ENCODE measurements at places on chromosomes 4 and X. TPM values are rescaled to one million over a fixed set of nuclear protein-coding genes. Genes with fewer than 3 reads are reported as not detected.

DNA sequence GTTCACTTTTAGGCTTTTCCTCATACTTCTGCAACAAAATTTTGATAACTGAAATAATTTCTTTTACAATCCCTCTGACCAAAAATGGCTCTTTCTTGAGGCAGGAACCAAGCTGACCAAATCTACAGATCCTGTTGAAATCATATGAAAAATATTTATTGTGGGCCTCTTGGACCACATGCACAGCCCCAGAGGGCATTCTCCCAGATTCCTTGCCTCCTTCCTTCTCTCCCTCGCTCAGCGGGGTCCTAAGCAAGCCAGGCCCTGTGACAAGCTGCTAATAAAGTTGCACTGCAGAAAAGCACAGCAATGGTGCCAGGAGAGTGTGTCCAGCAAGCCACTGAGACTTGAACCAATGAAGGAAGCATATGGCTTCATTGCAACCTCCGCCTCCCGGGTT lies 40.7 kb downstream of the PRDM5 start:
- DNase-seq, result no peak

CT45A2 gene
- total RNA-seq, result not detected

HTN3 gene
- not detected for total RNA-seq

- DNase-seq, result no peak
Observed at GRCh38 chr4:104531390-104531789, 36.7 kb upstream of the CXXC4 start.

GRCh38 chr4:108366716-108367115 lies 198.0 kb upstream of the LEF1 start:
- no peak for DNase-seq

GRCh38 chrX:28756647-28757046 lies 169.4 kb downstream of the IL1RAPL1 start:
- DNase-seq, result no peak

GRCh38 chr4:3444351-3445110 lies 2.8 kb downstream of the HGFAC start:
- no peak for DNase-seq

- no peak for DNase-seq
Observed at GRCh38 chr4:140130677-140131076, 23.3 kb downstream of the MAML3 start.

SLC25A53 gene
- 1.3 TPM for total RNA-seq

TMA16 gene
- 60.1 TPM for total RNA-seq

LARP7 gene
- 37.0 TPM for total RNA-seq

ASB5 gene
- total RNA-seq, result not detected

TRIML2 gene
- total RNA-seq, result 102 TPM

PHEX gene
- total RNA-seq, result 0.11 TPM

GRCh38 chr4:160724063-160724462 lies 1439.7 kb downstream of the FSTL5 start:
- DNase-seq, result no peak

- no peak for DNase-seq
Observed at GRCh38 chrX:69741721-69742120, 125.8 kb downstream of the EDA start.

DNA sequence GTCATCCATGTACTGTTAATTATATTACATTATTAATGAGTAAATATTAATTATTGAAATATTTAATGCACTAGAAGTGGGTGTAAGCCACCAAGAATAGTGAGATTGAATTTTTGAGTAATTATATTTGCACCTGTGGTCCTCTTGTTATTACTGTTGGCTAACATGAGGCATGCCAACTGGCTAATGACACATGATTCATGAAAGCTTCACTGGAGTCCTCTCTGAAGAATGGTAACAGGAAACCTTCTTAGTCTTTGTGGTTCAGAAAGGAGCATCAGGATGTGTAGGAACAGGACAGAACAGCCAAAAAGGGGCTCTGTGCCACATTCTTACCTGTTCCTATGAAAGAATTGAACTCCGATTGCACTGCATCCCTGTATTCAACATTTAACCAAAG lies 65.2 kb downstream of the SLC4A4 start:
- no peak for DNase-seq

DNA sequence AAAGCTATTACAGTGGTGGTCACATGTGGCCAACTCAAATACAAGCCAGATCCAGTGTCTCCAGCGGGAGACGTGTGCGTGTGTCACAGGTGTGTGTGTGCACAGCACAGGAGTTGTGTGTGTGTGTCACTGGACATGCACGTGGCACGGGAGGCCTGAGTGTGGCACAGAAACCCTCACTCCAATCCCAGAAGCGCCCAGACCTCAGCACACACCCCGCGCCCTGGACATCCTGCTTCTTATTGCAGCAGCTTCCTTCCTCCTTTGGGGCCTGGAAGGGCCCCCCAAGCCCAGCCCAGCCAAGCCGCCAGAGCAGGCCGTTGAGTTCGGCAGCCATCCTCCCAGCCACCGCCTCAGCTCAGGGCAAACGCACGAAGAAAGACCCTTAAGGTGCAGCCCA lies 37.9 kb downstream of the ACOX3 start:
- DNase-seq, result no peak

TLR7 gene
- total RNA-seq, result not detected

GRCh38 chr4:47373709-47374108 lies 89.8 kb downstream of the COMMD8 start:
- DNase-seq, result no peak

- no peak for DNase-seq
Observed at GRCh38 chr4:153880983-153881382, 92.1 kb upstream of the SFRP2 start.

VAMP7 gene
- 23.7 TPM for total RNA-seq

DNA sequence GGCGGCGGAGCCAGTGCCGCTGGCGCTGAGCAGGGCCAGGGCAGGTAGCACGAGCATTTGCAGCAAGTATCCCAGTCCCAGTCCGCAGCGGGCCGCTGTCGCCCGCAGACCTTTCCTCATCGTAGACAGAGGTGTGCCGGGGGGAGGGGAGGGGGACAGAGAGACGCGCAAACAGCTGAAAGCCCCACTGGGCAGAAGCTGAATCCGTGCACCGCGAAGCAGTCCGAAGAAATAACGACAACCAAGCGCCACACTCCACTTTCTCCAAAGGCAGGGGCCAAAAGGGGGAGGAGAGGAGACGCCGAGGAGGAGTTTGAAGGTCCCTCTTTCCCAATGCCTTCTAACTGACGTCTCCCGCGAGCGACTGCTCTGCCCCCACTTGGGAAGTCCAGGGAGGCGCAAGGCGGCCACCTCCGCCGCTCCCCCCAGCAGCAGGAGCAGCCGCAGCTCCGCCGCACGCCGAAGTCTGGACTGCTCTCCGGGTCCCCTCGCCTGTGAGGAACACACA lies at the start of gene UNC5C:
Gene UNC5C, minus strand, starts transcription at position 236 of the 508 bp plus-strand sequence.
- peak; percentile 78 for DNase-seq

DNA sequence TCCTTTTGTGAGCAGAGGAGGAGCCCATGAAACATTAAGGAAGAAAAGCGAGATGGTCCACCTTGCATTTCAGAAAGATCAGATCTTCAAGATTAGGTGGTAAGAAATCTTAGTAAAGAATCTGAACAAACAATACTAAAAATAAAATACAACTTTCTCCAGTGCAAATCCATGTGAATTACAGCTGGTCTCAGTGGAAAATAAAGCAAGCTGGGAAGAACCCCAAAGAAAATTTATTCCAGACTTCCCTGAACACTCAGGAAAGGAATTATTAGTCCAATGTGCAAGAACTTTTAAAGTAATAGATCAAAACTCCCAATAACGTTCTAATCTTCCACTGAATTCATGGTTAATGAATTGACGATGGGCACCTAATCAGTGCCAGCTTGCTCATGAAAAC lies 37.3 kb upstream of the C1QTNF7 start:
- no peak for DNase-seq

GRCh38 chr4:154478128-154478527 lies 13.5 kb downstream of the DCHS2 start:
- no peak for DNase-seq

GRCh38 chr4:13329963-13330362 lies 154.2 kb downstream of the RAB28 start:
- DNase-seq, result no peak

DNA sequence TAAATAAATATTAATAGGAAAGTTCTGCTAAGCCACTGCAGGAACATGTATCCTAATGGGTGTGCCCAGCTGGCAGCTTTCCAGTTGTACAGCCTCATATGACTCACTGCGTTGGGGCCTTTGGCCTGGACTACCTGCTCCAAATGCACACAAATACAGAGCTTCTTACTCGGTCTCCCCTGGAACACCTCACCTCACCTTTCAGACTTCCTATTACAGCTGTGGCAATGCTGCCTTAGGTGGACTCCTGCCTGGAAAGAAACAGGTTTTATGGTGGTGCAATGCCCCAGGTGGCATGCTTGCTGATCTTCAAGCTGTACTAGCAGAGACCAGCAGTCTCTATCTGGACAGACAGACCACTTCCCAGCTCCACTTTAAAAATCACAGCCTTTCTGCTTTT lies 85.7 kb upstream of the EXOC1L start:
- DNase-seq, result no peak

DNA sequence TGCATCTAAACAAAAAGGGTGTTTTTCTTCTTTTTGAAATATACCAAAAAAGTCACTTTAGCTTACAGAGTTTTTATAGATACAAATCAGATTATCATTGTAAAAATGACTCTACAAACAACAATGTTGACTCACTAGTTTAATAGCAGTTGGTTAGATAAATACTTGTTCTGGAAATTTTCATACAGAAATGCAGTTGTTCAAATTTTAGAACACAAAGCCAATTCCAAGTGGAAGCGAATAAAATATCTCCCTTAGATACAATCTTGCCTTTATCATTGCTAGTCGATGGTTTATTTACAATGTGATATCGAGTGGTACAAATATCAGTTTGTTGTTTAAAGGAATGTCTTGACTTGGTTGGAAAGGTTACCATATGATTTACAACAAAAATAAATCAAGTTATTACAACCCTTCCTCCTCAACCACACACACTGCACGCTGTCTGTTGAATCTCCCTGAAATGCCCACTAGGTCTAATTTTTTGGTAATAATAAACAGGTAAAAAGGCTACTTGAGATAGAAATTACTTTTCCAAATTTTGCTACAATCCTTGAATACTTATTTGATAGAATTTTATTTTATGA lies 114.8 kb downstream of the CDS1 start:
- DNase-seq, result no peak

- DNase-seq, result no peak
Observed at GRCh38 chr4:33013282-33013681, 2293.1 kb downstream of the PCDH7 start.

DNA sequence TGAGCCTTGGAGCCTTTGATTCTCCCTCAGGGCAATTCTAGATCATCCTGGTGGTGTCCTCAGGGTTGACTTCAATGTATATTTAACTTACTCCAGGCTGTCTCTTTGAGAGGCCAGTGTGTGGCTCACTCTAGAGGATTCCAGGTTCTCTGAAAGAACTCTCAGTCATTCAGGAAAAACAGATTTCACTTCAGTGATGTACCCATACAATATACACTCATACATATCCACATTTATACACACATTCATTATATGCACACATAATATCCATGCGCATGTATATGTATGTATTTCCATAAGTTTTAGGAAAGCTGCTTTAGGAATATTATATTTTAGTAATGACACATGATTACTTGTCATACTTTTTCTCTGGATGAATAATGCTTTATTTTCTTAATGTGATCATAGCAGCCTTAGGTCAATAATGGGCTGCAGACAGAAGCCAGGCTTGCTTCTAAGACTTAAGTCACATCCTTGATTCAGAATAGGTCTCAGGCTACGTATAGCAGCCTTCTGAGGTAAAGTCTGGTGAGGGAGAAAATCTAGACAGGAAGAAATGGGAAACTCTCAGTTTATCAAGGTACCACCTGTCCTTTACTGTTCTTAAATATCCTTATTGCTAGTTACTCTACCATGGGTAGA lies 397.0 kb downstream of the GPAT3 start:
- DNase-seq, result no peak

DNA sequence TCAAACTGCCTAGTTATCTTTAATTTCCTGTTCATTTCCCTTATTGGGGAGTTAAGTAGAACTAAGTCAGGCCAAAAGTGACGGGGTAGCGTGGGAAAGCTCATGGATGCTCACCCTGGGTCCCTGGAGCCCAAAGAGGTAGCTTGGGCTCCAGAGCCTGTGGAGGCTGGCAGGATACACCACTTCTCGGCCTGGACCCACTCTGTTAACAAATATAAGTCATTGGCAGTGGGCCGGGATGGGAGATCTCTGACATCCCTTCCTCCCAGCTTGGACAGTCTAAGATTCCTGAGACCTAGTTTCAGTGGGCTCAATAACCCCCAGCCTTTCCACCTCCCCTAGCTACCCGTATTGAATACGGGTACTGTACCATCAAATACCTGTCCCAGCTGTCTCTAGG lies 106.1 kb downstream of the EFNB1 start:
- no peak for DNase-seq

DNA sequence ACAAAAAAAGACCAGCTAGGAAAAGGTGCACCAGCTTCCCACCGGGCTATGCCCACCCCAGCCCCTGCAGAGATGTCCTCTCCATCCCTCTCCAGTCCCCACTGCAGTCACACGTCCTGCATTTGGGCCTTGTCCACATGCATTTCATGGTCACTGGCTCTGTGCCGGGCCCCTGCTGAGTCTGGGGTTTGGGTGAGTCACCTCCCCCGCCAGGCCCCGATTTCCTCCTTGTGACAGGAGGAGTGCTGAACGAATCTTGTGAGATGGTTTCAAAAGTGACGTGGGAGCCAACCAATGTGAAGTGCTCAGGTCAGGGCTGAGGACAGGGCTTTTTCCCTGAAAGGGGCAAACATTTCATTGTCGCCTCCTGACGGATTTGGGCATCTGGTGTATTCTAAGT lies 7.1 kb downstream of the CPZ start:
- no peak for DNase-seq

TMEM185A gene
- 22.7 TPM for total RNA-seq

- DNase-seq, result no peak
Observed at GRCh38 chr4:145483514-145483913, 1.9 kb downstream of the SMAD1 start.

ETFDH gene
- 11.9 TPM for total RNA-seq

- no peak for DNase-seq
Observed at GRCh38 chr4:145589916-145590702, 29.1 kb upstream of the MMAA start.

- DNase-seq, result no peak
Observed at GRCh38 chrX:33968611-33969010, 163.5 kb downstream of the FAM47A start.

DUX4 gene
- not detected for total RNA-seq

WAS gene
- 0.61 TPM for total RNA-seq

DNA sequence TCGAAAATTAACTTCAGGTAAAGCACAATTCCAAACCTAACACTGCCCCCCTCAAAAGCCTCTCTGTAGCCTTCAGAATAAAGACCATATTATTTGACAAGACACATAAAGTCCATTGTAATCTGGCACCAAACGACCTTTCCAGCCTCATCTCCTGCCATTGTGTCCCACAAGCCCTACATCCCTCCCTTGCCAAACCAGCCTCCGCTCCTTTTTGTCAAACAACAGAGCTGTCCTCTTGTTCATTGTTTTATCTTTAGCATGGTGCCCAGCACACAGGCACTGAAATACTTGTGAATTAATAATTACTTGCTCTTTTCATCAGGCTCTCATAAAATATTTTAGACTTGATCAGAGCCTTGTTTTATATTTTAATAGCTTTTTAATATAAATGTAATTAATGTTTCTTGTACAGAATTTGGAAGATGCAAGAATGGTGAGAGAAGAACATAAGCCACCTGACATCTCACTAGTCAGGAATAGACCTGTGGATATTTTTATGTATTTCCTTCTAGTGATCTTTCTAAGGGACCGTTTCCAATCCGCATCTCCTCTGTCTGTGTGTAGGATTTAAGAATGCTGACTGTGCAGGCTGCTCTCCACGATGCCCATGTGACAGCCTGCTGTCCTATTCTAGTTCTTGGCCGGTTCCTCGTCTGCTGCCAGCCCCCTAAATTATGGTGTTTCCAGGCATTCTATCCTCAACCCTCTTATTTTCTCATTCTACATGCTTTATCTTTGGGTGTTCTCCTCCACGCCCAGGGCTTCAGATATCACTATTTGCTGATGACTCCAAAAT lies 3.0 kb upstream of the IRF2 start:
- DNase-seq, result no peak

NSUN7 gene
- 15.9 TPM for total RNA-seq
